ENCODE measurements at places on chromosomes 13 and 19. TPM values are rescaled to one million over a fixed set of nuclear protein-coding genes. Genes with fewer than 3 reads are reported as not detected.

FCER2 gene
- total RNA-seq, result 16.3 TPM

CYP2F1 gene
- not detected for total RNA-seq

SHC2 gene
- 0.19 TPM for total RNA-seq

MBD3L3 gene
- total RNA-seq, result not detected

UNC13A gene
- total RNA-seq, result 0.10 TPM

Measured in B cell (primary cell).